RWPE1 (cell line): ENCODE measurements at places on chromosomes 5 and 9.

- DNase-seq = no peak
Observed at GRCh38 chr5:3490957-3491507, 104.6 kb upstream of the IRX1 start.

DNA sequence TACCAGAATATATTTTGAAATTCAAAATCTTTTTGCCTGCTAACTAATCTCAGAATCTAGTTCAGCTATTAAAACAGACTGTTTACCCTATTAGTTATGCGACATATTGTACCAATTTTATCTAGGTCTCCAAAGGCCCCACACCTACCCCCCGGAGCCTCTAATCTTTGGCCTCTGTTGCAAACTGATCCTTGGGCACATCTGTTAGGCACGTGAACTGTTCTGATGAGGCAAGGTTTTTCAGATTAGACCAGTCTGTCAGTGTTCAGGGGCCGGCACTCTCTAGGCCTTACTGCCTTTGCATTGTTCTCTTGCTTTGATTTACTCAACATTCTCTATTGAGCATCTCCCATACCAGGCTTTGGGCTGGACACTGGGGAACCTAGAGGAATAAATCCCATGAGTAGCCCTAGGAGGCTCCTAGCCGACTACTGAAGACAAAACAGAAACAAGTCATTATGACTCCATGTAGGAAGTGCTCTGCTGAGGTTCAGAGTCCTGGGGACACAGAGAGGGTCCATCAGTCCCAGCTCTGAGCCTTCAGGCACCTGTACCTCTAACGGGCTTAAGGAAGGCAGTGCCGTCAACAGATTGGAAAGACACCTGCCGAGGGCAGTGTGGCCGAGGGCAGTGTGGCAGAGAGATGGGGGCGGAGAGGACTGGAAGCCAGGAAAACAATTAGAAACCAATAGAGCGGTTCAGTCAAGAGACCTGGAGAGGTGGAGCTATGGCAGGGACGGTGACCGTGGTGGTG is 245.1 kb downstream of the AOPEP start:
- DNase-seq = no peak

GRCh38 chr5:81145329-81145935 is 87.7 kb upstream of the CKMT2 start:
- no peak for DNase-seq

DNA sequence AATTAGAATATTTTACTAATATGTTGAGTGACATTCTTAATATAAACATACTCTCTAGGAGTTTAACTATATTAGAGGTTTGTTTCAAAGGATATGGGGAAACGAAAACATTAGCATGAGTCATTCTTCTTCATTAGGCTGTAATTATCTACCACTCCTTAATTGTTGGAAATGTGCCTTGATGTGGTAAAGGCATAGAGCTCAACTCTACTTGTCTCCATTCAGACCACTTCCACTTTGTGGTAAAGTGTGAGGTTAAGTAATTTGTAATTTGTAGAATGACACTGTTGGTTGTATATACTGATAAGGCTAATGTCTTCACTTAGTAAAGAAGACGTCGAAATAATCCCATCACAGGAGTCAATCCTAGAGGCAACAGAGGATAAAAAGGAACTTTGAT is 58.1 kb downstream of the HAPLN1 start:
- no peak for DNase-seq

DNA sequence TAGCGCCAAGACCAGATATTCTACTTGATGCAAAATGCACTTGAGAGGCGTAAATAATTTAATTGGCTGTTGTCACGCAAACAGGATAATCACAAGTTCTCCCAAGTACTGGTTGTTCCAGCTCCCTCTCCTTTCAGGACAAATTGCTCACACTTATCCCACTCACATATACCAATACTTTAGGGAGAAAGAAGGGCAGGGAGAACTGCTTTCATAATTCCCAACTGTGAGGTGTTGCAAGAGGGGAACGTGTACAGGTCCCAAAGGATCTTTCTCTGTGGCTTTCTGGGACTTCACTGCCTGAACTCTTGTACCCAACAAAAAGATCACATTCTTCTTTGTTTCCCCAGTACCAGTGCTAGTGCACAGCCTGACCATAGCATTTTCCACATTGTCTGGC is 21.5 kb upstream of the TGFBI start:
- no peak for DNase-seq

- peak; percentile 48 for DNase-seq
Observed at GRCh38 chr5:157471709-157472108, 11.7 kb downstream of the NIPAL4 start.

DNA sequence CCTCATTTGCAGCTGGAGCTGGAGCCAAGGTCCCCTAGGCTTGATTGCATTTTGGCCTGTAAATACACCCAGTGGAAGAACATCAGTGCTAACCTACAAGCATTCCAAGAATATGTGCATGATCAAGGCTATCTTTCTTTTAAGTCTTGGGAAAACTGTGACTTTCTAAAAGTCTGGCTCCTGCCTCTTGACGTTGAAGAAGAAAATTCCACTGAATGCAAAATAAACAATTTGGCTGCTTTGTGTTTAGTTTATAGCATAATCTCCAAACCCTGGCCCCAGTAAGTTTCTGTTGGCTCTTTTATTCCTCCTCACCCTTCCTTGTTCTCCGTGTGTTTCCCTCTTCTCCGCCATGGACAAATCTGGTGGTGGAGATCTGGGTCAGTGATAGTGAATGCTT is 109.3 kb upstream of the TLE1 start:
- no peak for DNase-seq

- DNase-seq = peak; percentile 81
Observed at GRCh38 chr9:36074870-36075532, 38.3 kb downstream of the RECK start.

GRCh38 chr9:118446943-118447639 is 742.9 kb downstream of the TLR4 start:
- no peak for DNase-seq

GRCh38 chr9:124438091-124438490 is 12.2 kb upstream of the ADGRD2 start:
- no peak for DNase-seq

DNA sequence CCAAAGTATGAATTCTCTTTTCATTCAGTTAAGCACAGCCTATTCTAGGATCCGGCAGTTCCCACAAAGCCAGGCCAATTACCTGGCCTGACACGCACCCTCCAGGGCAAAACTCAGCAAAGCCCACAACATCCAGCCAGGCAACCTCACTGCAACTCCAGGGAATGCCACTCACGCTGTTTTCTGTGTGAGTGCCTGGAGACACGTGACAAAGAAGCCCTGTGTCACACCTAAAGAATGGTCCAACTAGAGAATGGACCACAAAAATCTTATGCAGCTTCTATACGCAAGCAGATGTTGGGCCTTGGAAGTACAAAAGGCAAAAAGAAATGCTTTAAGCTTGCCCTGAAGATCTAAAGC is 20.2 kb downstream of the RETREG1 start:
- DNase-seq = no peak

DNA sequence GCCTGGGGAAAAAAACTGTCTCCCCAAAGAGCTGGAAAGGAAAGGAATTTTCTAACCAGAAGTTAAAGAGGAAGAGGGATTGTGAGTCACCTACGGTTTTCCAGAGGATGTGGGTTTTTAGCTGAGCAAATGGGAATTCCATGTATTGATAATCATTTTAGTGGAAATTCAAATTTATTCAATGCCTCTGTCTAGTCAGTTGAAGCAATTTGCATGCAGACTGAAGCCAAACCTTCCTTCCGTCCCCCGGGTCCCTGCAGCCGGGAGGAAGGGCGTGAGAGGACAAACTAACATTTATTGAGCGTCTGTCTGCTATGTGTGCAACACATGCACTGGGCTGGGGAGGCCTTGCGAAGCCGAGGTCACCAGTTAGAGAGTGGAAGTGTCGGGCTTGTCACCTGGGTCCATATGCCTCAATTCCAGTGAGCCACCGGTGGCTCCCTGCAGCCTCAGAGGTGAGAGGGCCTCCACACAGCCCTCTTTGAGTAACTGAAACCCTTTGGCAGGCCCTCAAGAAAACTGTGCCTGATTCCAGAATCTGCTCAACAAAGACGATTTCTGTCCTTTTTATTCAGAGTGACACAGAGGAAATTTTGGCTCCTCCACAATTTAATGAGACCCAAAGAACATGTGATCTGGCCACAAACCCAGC is 70.3 kb downstream of the COL27A1 start:
- DNase-seq = peak; percentile 62

DNA sequence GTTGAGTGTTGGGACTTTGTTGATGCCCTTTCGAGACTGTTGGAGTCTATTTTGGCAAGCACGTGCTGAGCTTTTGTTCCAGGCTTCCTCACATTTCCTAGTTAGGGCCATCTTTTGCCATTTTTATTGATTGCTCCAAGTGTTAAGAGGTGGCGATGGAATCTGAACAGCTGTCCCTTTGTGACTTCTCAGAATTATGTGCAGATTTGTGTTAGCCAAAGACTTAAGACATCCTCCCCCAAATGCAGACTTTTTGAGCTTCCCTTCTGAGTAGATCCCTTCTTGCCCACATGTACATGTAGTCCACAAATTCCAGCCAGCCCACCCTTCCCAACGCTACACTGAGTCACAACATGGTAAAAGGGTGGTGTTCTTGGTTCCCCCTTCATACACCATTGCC is 59.2 kb downstream of the SPIN1 start:
- DNase-seq = no peak

DNA sequence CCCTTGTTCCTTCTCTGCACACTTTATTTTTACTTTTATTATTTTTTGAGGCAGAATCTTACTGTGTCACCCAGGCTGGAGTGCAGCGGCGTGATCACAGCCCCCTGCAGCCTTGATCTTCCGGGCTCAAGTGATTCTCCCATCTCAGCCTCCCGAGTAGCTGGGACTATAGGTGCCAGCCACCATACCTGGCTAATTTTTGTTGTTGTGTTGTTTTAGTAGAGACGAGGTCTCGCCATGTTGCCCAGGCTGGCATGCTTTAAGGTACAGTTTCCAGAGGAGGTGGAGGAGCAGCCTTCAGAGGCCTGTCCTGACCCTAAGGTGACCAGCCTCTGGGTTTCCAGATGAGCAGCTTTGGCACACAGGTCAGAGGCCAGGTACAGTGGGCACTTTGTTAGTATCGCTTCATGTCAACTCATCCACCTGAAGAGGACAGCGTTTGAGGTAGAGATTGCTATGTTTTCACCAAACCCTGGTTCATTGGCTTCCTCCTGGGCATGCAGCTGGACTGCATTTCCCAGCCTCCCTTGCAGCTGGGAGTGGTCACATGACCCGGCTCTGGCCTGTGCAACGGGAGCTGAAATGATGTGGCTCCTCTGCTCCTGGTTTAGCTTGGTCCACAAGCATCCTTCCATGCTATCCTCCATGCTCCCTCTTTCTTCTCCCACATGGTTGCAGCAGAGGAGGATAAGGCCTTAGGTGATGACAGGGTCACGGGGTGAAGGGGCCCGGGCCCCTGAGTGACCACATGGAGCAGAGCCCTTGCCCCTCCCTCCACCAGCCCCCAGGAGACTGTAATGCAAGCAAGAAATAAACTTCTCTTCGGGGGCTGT is 139.3 kb upstream of the IER5L start:
- DNase-seq = peak; percentile 57

DNA sequence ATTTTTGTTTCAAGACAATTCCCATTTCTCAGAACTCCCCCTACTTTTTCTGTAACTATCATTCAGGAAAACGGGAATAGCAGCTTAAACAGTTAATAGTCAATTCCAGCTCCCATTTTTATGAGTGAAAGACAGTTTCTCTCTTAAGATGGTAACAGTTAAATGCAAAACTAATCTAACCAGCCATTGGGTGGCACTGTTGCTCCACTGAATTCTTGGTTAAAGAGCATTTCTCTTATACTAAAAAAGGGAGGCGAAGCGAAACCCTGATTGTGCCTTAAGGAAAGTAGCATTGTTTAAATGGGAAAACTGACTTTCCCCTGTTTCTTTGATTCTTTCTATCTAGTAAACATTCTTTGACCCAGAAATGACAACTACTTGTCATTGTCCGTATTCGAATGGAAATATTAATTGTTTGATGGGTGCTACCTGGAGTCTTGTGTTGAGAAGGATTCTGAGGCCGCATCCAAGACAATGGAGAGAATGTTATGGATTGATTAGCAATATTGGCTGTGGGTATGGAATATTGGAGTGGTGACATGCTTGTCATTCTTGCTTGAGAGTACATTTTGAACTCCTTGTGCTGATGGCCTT is 507.8 kb downstream of the MAT2B start:
- DNase-seq = peak; percentile 40

DNA sequence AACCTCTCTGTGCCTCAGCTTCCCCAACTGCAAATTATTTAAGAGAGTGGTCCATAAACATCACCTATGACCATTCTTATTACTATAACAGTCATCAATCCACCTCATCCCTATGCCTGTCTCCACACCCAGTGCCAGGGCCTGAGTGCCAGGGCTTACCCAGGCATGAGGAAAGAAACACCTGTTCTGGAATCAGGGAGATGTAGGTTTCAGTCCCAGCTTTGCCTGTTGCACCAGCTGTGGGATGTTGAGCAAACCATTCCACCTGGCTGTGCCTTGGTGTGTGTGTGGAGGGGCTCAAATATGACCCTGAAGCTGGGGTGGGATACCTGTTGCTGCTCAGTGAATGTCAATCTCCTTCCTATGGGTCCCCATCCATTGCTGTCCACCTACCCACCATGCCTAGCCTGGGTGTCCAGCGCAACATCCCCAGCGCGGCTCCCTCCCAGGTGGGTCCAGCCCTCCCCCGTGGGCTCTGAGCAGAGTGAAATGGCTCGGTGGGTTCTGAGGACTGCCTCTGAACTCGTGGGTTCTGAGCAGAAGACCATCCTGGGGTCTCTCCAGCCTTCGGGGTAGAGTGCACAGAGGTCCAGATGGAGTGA is 16.3 kb downstream of the AKNA start:
- DNase-seq = no peak

- peak; percentile 82 for DNase-seq
Observed at GRCh38 chr9:107422189-107423185, 67.1 kb downstream of the KLF4 start.

DNA sequence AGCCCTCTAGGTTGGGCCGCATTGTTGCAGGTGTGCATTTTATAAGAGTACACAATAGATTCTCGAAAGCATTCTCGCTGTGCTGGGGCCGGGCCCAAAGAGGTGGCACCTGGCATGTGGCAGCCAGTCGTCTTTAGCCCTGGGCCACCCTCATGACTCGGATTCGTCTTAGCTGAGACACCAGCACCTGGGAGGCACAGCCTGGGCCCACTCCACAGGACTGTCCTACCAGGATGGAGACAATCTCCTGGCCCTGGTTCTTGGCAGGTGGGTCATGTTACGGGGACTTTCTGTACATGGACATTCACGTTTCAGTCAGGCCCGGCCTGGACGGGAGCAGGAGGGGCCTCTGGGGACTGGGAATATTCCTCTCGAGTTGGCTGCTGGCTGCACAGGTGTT is 212.5 kb downstream of the FANCC start:
- DNase-seq = no peak

DNA sequence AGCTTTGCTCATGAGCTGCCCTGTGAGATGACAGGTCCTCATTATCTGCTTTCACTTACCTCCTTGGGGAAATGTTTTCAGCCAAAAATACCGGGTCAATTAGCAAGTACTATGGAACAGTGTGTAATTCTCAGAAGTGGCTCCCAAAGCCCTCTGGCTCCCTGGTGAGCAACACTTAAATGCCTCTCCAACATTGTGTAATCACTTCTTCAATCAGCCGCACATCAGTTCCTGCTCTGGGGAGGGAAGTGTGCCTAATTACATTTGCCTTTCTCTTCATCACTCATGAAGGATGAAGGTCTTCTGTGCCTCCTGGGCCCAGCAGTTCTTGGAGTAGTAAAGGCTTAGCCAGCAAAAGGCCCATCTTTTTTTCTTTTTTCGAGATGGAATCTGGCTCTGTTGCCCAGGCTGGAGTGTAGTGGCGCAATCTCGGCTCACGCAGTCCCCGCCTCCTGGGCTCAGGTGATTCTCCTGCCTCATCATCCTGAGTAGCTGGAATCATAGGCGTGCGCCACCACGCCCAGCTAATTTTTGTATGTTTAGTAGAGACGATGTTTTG is 23.1 kb downstream of the NIM1K start:
- no peak for DNase-seq
